HFFc6 (cell line): ENCODE measurements at places on chromosomes 1 and 21. TPM values are rescaled to one million over a fixed set of nuclear protein-coding genes. Genes with fewer than 3 reads are reported as not detected.

Gene PDZK1IP1
- total RNA-seq: not detected in 3 replicates

Gene MTOR
- 41.2 to 42.5 TPM (median 42.1 TPM) in 3 replicates for total RNA-seq

Gene CASP9
- total RNA-seq: 7.8 and 8.6 TPM in 2 replicates

Gene ACBD3
- total RNA-seq: 60.3 to 69.5 TPM (median 67.8 TPM) in 3 replicates

Gene NPHS2
- not detected in 3 replicates for total RNA-seq

Gene EPB41
- 2.8 and 7.7 TPM in 2 replicates for total RNA-seq

Gene CACNA1E
- total RNA-seq: not detected in 3 replicates

Gene PGLYRP4
- not detected in 3 replicates for total RNA-seq

Gene NKAIN1
- total RNA-seq: not detected in 3 replicates

Gene CTPS1
- total RNA-seq: 86.9 to 125 TPM (median 87.6 TPM) in 3 replicates

Gene IL19
- not detected in 3 replicates for total RNA-seq

Gene OR2T2
- total RNA-seq: not detected in 3 replicates

Gene FAM177B
- not detected in 3 replicates for total RNA-seq
